ENCODE measurements at places on chromosomes 1 and 21.
A peak's percentile ranks its signal among the peaks of the same experiment; 100 is the strongest.

DNA sequence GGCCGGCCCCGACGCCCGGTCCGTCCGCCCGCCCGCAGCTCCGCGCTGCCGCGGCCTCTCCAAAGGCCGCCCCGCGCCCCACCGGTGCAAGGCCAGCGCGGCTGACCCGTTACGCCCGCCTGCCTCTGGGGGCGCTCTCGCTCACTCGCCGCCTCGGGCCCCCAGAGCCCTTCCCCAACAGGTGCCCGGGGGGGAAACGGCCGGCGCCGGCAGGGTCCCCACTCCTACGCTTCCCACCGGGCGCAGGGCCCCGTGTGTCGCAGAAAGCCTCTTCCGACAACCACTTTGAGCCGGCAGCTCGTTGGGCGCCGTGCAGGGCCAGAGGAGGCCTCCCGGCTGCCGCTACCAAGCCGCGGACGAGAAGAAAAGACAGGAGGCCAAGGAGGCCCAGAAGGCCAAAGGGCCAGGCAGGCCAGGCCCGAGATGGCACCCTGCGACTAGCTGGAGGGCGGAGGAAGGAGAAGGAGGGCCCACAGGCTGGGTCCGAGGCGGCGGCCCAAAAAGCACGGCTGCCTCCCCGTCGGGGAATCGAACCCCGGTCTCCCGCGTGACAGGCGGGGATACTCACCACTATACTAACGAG lies 64.9 kb upstream of the FCGR2A start:
- peak; percentile 85 for DNase-seq

DNA sequence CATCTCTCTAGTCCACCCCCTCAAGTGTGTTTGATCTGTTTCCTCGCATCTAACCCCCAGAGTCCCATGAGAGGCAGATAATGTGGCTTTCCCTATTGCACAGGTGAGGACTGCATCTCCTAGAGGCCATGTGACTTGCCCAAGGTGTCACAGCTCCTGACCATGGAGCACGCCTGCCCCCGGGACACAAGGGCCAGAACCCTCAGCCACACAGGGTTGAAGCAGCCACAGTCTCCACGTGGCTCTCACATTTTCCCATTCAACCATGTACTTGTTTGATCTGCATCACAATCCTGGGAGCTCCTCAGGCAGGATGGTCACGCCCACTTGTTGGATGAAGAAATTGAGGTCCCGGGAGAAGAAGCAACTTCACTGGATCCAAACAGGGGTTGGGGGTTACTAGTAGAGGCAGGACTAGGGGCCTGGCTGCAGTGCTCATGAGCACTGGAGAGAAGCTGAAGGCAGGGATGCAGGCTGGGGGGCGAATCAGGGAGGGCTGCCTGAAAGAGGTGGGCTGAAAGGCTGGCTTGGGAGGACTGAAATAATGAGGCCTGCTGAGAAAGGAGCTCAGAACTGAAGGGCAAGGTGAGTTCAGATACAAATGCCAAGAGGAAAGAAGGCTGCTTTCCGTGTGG lies 207.9 kb downstream of the PTPRU start:
- no peak for DNase-seq

DNA sequence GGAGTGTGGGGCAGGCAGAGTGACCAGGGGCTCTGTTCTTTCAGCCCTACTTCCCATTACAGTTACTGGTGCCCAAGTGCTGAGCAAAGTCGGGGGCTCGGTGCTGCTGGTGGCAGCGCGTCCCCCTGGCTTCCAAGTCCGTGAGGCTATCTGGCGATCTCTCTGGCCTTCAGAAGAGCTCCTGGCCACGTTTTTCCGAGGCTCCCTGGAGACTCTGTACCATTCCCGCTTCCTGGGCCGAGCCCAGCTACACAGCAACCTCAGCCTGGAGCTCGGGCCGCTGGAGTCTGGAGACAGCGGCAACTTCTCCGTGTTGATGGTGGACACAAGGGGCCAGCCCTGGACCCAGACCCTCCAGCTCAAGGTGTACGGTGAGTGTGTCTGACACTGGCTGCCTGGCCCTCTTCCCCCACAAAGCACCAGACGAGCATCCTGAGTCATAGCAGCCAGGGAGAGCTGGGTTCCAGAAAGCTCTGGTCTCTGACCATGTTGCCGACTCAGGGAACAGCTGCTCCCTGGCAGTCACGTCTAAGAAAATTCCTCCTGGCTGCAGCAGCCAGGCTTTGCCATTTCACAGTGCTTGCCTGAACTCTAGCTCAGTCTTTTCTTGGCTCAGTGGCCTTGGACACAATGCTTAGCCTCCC lies 3.3 kb downstream of the SLAMF8 start:
- peak; percentile 86 for DNase-seq

DNA sequence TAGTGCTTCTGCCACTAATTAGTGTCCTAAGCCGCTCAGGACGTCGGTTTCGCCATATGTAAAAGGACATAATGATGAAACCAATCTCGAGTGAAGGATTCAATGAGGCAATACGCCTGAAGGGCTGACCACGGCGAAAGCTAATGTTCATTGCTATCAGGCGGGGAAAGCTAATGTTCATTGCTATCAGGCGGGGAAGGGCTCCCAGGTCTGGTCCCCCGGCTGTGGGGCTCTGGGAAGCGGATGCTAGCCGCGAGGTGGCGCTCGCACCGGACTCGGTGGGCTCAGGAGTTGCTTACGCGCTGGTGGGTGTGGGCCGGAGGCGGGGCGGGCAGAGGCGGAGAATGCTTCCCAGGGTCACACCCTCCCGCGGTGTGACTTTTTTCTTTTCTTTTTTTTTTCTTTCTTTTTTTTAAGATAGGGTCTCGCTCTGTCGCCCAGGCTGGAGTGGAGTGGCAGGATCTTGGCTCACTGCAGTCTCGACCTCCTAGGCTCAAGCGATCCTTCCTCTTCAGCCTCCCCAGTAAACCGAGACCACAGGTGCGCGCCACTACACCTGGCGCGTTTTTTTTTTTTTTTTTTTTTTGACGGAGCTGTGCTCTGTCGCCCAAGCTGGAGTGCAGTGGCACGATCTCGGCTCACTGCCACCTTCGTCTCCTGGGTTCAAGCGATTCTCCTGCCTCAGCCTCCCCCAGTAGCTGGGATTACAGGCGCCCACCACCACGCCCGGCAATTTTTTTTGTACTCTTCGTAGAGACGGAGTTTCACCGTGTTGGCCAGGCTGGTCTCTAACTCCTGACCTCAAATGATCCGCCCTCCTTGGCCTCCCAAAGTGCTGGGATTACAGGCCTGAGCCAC lies 1.1 kb upstream of the PEAR1 start:
- DNase-seq, result peak; percentile 85

- no peak for DNase-seq
Observed at GRCh38 chr1:212670301-212670700, 29.3 kb downstream of the BATF3 start.

DNA sequence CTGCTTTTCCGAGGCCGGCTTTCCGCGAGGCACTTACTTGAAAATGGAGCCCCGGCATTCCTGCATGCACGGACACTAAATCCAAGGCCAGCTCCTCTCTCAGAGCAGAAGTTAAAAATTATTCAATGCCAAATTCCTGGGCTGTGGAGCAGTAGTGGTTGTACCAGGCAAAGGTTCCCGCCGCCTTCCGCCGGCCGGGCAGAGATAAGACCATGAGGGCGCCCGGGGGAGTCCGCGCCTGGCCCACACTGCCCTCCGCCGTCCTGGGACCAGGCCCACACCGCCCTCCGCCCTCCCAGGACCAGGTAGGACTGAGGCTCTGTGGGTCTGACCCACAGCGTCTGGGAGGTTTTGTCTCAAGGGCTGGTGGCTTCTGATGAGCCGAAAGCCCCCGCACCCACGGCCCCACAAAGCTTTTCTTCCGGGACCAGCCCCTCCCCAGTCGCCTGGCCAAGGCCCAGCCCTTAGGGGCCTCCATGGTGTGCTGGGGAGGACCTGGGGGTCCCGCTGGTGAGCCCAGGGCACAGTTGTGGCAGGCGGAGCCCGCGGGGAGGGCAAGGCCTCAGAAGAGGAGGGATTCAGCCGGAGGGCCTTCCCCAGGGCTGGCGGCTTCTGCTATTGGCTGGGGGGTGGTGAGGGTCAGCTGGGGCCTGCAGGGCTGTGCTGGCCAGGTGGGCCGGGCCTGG lies 12.7 kb upstream of the C1orf159 start:
- DNase-seq, result peak; percentile 78

GRCh38 chr1:227072991-227073390 lies 132.9 kb downstream of the COQ8A start:
- DNase-seq, result peak; percentile 7

DNA sequence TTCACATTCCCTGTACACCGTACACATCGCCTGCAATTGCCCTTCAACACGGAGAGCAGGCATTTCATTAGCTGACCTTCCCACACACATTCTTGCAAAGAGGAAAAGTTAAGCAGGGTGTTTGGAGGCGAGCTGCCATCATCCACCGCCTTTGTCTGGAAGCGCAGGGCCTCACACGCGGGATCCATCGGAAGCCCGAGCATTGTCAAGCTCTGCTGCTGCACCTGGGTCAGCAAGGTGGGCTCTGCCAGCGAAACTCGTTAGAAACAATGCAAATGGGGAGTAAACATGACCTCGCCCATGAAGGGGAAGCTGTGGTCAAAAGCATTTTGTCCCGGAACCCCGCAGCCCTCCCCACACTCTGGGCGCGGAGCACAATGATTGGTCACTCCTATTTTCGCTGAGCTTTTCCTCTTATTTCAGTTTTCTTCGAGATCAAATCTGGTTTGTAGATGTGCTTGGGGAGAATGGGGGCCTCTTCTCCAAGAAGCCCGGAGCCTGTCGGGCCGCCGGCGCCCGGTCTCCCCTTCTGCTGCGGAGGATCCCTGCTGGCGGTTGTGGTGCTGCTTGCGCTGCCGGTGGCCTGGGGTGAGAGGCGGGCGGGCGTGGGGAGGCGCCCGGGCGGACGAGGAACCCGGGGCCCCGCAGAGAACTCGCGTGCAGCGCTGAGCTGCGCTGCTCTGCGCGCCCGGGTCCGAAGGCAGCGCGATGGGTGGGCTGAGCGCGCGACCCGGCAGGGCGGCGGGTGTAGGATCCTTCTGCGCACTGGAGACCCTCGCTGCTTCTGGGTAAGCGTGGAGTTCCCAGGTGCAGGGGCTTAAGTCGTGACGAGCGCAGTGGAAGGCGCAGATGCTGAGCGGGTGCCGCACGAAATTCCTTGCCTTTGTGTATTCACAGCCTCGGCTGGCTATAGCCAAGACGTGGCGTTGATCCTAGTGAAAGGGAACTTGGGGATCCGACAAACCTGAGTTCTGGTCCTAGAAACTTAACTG lies at the start of gene CR1:
Gene CR1 (plus strand): TSS at position 357 of the 992 bp plus-strand sequence. CDS start 111 bp downstream, at position 468.
- DNase-seq, result no peak

- DNase-seq, result no peak
Observed at GRCh38 chr1:242462867-242463266, 61.6 kb downstream of the PLD5 start.

DNA sequence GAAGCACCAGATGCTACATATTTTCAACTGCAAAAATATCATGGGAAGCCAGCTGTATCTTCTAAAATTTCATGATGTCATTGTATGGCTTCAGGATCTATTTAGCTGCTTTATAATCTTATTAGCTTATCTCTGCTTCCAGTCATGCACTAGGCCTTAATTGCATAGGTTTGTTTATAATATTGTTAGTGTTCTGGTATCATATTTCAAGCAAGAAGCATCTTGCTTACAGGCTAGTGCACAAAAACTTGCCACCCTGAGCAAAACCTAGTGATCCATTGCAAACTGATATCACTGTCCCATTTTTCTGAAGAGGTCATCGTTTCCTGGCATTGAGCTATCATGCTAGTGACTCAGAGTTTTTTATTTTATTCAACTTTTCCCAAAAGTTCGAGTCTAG lies 15.7 kb upstream of the NRIP1 start:
- peak; percentile 20 for DNase-seq

- peak; percentile 66 for DNase-seq
Observed at GRCh38 chr1:47424336-47424982, 8.4 kb downstream of the FOXE3 start.

- DNase-seq, result no peak
Observed at GRCh38 chr21:28927130-28927529, 65.5 kb downstream of the LTN1 start.

DNA sequence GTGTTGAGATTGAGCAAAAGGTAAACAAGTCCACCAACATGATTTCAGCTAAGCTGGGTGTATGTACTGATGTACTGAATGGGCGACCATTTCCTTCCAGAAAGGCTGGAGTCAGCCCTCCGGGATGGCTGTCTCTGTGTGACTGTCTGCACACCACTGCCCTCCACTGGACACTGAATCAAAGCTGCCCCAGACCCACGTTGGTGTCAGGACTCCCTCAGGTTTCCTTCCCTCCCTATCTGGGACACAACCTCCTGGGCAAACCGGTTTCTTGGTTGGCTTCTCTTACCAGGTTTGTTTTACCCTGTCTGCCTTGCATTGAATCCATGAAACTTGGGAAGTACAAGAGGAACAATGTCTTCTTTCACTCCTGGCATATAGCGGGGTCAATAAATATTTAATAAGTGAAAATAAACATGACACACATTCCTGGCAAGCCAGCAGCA lies 5.3 kb upstream of the SRP9 start:
- DNase-seq, result peak; percentile 88

DNA sequence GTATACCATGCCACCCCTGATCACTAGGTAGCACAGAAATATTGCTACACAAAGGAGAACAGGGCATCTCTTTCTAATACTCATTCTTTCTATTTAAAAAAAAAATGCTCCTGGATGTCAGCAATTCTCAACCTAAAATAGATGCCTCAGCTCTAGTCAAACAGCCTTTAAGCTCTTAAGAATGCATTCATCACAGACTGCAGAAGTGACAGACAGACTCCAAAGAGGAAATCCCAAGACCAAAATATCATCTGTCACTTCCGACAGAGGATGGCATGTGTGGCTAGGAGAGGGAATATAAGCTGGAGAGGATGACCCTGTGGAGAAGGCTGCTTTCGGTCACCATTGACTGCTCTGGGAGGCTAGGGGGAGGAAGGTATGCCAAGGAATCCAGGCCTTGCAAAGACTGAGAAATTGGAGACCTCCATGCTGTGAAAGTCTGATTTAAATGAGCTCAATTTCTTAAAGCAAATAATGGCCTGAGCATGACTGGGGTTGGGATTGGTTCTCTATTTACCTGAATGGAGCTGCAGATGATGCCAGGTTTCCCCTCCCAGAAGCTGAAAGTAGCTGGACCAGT lies 277.4 kb downstream of the BRINP2 start:
- no peak for DNase-seq

DNA sequence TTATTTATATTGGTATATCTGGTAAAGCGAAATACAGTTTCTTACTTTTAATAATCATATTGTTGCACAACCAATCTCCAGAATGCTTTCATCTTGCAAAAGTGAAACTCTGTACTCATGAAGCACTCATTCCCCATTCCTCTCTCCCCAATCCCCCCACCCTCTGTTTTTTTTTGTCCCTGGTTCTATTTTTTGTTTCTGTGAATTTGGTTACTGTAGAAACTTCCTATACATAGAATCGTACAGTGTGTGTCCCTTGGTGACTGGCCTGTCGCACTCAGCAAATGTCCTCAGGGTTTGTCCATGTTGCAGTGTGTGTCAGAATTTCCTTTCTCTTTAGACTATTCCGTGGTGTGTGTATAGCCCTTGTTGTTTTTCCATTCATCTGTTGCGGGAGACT lies 7.9 kb upstream of the NLRP3 start:
- no peak for DNase-seq

- no peak for DNase-seq
Observed at GRCh38 chr1:168966217-168966616, 140.3 kb upstream of the ATP1B1 start.

GRCh38 chr1:239123260-239123659 lies 263.1 kb upstream of the CHRM3 start:
- no peak for DNase-seq

- no peak for DNase-seq
Observed at GRCh38 chr21:38048167-38048566, 131.9 kb upstream of the KCNJ6 start.

GRCh38 chr1:101059945-101060542 lies 34.5 kb upstream of the DPH5 start:
- DNase-seq, result no peak

GRCh38 chr1:113818578-113818977 lies 6.3 kb upstream of the RSBN1 start:
- DNase-seq, result no peak
